ENCODE measurements at places on chromosomes 1 and 21.

GRCh38 chr1:165452336-165453130 is 7.6 kb upstream of the RXRG start:
- no peak for DNase-seq

DNA sequence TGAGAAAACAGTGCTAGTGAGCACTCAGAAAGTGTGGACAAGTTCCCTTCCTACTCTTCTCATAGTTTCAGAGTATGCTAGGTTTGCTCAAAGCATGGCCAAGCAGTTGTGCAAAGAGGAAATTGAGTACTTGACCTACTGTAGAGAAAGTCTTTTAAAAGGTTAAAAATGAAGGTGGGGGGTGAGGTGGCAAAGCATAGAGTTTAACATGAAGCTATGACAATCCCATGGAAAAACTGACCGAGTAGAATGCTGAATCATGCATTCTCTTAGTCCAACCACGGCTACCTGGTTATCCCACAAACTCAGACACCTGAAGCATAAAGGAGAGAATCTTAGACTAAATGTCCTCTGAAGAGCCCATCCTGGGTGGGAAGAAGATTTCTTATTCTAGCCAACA is 79.9 kb downstream of the PTPN14 start:
- DNase-seq: no peak

GRCh38 chr21:24649691-24650090 is 957.6 kb downstream of the MRPL39 start:
- DNase-seq: no peak

DNA sequence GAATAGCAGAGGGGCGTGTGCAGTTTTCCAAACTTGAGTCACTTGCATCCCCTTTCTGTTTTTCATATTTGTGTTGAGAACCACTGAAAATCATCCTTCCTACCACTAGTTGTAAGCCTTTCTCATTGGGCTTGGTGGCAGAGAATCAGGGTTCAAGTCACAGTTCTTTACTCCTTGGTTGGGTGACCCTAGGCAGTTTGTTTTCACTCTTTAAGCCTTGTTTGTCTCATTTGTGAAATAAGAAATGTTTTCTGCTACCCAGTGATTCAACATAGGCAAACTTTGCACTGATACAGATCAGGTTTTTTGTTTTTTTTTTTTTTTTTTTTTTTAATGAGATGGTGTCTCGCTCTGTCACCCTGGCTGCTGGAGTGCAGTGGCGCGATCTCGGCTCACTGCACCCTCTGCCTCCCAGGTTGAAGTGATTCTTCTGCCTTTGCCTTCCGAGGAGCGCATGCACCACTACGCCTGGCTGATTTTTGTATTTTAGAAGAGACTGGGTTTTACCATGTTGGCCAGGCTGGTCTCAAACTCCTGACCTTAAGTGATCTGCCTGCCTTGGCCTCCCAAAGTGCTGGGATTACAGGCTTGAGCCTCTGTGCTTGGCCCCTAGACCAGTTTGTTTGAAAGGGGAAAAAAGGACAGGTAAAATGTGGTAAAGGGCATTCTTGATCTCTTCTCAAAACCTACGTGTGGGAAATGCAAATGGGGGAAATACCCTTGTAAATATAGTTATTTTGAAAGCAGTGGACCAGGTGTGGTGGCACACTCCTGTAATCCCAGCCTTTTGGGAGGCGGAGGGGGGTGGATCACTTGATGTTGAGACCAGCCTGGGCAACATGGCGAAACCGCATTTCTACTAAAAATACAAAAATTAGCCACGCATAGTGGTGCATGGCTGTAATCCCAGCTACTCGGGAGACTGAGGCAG is 3.2 kb downstream of the CLIC4 start:
- DNase-seq: peak; percentile 31

Measured in type B pancreatic cell (in vitro differentiated cells).